ENCODE measurements at places on chromosomes 4 and X. TPM values are rescaled to one million over a fixed set of nuclear protein-coding genes. Genes with fewer than 3 reads are reported as not detected.

- DNase-seq = no peak
Observed at GRCh38 chrX:139290310-139290709, 240.2 kb upstream of the F9 start.

DNA sequence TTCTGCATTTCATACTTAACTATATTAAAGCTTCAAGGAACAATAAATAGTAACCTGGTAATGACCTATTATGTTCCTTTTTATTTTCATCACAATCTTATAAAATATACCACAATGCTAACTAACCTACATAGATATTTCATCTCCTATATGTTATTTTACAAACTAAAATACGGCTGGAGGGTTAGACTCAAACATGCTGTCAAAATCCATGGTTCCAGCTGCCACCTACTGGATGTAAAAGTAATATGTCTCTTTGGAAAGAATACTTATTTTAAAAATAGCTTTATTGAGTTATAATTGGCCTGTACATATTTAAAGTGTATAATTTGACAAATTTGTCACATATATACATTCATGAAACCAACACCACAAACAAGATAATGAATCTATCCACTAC, 15.0 kb downstream of the RGN start:
- no peak for DNase-seq

- DNase-seq = no peak
Observed at GRCh38 chrX:108028854-108029253, 16.0 kb upstream of the VSIG1 start.

GRCh38 chrX:19630228-19630627, 114.9 kb upstream of the MAP3K15 start:
- no peak for DNase-seq

DNA sequence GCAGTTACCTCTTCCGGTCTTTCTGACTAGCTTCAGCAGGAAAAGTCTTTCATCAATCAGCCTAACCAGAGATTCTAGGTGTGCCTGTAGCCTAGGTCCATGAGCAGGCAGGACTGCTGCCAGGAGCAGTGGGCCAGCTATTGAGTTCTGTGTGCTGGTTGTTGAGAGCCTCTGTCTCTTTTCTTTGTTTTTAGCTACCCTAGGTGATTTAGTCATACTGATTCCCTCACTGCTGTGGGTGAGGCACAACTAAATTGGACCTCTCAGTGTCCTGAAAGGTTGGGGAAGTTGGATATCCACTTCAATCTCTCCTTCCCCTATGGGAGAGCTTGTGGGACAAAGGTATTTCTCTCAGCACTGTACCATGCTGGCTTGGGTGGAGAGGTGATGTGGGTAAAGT, 354.9 kb downstream of the GPAT3 start:
- no peak for DNase-seq

The RAB41 gene
- total RNA-seq = 0.29 TPM

DNA sequence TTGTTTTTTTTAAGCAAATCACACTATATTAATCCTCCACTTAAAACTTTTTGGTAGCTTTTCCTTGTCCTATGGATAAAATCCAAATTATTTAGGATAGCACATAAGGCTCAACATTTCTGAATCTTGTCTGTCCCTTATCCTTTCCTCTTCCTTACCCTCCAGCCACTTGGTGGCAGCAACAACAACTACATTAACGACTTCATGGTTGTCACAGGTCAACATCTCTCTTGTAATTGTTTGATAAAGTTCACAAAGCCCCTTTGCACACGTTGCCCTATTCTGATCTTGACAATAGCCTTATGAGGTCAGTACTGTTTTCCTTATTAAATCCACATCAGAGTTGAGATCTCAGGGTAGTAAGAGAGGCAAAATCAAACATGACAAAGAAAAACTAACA, 269.0 kb upstream of the PABPC4L start:
- DNase-seq = no peak

GRCh38 chr4:80231180-80231579, 33.9 kb downstream of the PRDM8 start:
- no peak for DNase-seq

GRCh38 chr4:86091201-86091600, 268.7 kb downstream of the MAPK10 start:
- DNase-seq = no peak

DNA sequence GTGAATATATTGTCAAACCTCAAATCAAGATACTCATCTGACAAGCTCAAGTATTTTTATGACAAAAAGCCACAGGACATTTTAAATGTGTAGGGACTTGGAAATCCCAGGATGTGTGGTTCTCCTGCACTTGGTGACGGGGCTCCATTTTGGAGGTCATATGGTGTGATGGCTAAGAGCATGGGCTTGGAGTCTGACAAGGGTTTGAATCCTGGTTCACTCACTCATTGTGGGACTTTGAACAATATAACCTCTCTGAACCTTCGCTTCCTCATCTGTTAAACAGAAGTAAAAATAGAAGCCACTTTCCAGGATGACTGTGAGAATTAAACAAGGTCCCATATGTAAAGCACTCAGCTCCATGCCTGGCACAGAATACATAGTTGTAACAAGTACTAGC, 99.6 kb downstream of the SMIM20 start:
- DNase-seq = no peak

GRCh38 chrX:80879916-80880315, 70.2 kb upstream of the BRWD3 start:
- DNase-seq = no peak

The GASK1B gene
- total RNA-seq = 20.2 TPM

The CCNA2 gene
- total RNA-seq = 18.9 TPM

- peak; percentile 60 for DNase-seq
Observed at GRCh38 chr4:7647600-7648543, 213.1 kb upstream of the PSAPL1 start.

- DNase-seq = peak; percentile 53
Observed at GRCh38 chrX:48676893-48677270, 6.7 kb upstream of the WAS start.

The GPC3 gene
- total RNA-seq = 2.8 TPM

GRCh38 chr4:33482773-33483172, 2761.5 kb downstream of the ARAP2 start:
- DNase-seq = no peak

The DCX gene
- not detected for total RNA-seq

DNA sequence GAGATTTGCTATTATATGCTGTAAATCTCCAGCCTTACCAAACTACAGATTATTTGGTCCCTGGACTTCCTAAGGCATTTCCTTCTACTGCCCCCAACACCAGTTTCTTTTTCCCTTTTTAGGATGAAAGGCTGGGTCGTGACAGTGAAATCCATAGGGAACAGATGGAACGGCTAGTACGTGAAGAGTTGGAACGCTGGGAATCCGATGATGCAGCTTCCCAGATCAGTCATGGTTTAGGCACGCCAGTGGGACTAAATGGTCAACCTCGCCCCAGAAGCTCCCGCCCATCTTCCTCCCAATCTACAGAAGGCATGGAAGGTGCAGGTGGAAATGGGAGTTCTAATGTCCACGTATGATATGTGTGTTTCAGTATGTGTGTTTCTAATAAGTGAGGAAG, 67.9 kb downstream of the PKD2 start:
- DNase-seq = no peak

The SCRG1 gene
- total RNA-seq = 0.06 TPM

- no peak for DNase-seq
Observed at GRCh38 chrX:9739130-9739529, 26.5 kb downstream of the GPR143 start.

DNA sequence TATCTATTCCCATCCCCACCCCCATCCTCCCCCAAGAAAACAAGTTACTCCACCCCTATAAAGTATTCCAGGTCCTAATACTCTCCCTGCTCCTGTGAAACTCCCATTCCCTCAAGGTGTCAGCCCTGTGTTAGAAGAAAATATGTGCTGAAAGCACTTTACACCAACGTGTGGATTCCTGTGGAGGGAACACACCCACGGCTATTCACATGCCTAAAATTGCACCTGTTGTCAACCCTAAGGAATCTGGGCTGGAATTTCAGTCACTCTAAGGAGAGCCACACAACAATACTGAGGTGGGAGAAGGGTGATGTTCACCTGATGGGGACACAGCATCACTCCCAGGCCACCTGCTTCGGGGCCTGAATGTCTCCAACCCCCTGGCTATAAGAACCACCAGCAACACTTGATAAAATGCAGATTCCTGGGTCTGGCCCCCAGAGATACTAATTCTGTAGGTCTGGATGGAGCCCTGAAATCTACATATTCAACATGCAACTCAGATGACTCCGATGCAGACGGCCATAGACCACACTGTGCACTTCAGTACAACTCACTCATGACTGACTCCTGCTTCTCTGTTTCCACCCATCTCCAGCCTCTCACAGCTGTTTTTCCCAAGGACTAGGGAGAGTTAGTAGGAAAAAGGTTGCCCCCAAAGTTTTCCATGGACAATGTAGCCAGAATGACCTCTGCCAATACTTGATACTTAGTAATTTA, 15.8 kb downstream of the SCD5 start:
- no peak for DNase-seq

GRCh38 chr4:71185037-71185436, 153.8 kb upstream of the SLC4A4 start:
- no peak for DNase-seq

GRCh38 chr4:138494931-138495330, 252.8 kb upstream of the SLC7A11 start:
- DNase-seq = no peak

DNA sequence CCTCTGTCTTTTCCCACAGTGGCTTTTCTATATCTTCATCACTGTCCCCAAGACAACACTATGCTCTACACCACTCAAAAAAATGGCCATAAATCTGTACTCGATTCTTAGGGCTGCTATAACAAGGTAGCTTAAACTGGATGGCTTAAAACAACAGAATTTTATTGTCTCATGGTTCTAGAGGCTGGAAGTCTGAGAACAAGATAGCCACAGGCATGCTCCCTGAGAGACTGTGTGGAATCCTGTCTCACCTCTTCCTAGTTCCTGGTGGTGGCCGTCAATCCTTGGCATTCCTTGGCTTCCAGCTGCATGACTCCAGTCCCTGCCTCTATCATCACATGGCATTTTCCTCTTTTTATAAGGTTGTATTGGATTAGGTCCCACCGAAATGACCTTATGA, 70.7 kb upstream of the DCLK2 start:
- DNase-seq = no peak

The GPR50 gene
- not detected for total RNA-seq

- no peak for DNase-seq
Observed at GRCh38 chrX:39453889-39454621, 643.7 kb downstream of the BCOR start.

- no peak for DNase-seq
Observed at GRCh38 chr4:4427121-4427870, 40.4 kb downstream of the NSG1 start.

GRCh38 chrX:154305541-154306205, 10.1 kb downstream of the TKTL1 start:
- no peak for DNase-seq

DNA sequence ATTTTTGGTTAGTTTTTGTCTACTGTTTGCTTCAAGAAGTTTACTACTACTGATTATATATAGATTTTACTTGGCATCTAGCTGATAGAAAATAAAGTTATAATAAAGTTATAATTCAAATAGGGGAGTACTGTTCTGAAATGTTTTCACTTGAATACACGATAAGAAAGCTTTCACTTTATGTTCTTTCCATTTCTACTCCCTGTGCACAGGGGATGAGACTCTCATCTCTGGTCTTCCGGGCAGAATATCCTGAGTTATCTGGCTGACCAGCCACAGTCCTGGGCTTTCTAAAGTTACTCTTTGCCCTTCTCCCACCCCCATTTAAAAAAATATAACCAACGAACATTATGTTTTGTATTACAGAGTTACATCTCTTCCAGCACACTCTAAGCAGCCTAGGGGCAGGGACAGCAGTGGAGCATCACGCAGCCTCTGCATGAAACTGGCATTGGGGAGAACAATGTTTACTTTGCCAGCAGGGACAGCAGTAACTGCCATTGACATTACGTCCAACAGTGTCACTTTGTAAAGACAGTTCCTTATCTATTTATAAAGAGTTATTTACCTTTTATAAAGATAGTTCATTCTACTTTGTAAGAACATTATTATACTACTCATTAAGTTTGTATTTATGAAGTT, 64.3 kb downstream of the METTL14 start:
- DNase-seq = no peak

GRCh38 chrX:106150701-106151100, 17.4 kb upstream of the PWWP3B start:
- DNase-seq = no peak

- DNase-seq = no peak
Observed at GRCh38 chrX:80430826-80431504, 10.7 kb downstream of the TENT5D start.

DNA sequence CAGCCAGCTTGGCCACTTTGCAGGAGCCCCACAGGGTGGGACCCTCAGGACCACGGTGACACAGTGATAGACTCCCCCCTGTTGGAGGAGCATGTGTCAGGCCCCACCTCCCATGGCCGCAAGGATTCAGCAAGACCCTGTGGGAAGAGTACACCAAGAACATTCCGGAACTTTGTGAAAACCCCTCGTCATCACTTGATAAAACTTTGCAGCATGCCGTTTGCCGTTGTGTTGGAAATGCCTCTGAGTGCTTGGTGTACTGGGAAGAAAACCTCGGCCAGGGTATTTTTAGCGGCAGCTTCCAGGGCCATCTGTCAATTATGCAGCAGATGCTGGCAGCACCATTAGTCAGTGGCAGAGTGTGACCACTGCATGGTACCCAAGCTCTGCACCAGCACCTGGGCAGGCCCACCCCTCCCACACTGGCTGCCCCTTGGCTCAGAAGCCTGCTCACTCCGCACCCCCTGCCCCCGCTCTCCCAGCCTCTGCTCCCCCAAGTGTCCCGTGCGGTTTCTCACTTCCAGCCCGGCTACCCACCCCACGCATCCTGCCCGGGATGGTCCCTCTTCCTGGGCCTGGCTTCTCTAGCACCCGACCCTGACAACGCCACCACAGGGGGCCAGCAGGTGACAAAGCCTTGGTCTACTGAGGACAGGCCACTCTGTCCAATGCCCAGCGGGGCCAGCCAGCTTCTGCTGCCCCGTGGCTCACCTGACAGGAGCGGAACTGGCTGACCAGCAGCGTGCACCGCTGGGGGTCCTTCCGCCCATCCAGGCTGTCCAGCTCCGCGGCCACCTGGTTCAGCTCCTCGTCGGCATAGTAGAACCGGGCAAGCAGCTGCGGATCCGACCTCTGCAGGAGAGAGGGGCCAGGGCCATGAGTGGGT, 65.0 kb downstream of the ZFYVE28 start:
- peak; percentile 43 for DNase-seq

GRCh38 chr4:2482192-2482591, 13.3 kb downstream of the RNF4 start:
- no peak for DNase-seq

The GUCY1A1 gene
- 18.8 TPM for total RNA-seq

The MGARP gene
- 0.73 TPM for total RNA-seq

The HSD17B11 gene
- total RNA-seq = 250 TPM

- DNase-seq = no peak
Observed at GRCh38 chr4:76589402-76589801, 154.4 kb downstream of the SHROOM3 start.

- DNase-seq = no peak
Observed at GRCh38 chr4:66741081-66741480, 804.2 kb downstream of the CENPC start.

DNA sequence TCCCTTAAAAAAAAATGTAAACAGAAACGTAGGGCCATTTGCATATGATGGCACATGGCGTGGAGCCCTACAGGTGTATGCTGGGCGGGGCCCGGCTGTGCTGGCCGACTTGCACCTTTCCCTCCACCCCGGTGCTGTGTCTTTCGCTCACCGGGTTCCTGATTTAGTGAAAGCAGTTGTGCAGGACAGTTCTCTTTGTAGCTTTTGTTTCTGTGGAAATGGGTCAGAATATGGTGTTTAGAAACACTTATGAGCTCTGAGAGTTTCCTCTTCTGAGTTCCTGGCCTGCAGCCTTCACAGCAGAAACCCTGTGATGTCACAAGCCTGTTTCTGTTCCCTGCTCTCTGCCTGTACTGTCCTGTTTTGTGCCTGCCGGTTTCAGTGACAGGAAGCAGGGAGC, 22.5 kb upstream of the MSANTD1 start:
- DNase-seq = peak; percentile 51
